ENCODE measurements at places on chromosomes 11 and 22. TPM values are rescaled to one million over a fixed set of nuclear protein-coding genes. Genes with fewer than 3 reads are reported as not detected.

DNA sequence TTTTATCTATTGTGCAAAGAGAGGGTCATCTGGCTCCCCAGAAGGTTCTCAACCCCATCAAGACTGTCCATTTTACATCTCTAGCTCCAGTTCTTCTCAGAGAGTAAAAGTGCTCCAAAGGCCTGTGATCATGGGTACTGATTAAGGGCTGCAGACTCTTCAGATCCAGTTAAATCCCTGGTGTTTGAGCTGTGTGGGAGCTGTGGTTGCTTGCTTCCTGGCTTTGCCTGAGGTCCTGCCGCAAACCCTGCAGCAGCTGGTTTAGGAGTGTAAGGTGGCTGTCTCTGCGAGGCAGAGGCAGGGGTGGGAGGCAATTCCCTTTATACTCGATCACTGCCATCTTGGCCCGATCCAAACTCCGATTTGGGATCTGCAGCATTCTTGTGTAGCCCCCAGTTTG is 1.2 kb downstream of the MRPL17 start:
- H3K27ac ChIP-seq: peak overlapping the region; percentile 79
- no peaks in the 10 kb centered on the region for H3K27me3 ChIP-seq
- DNase-seq: peak; percentile 20
- peaks cover 19% of the 10 kb centered on the region for H3K36me3 ChIP-seq

Gene RAB36
- total RNA-seq: 5.0 TPM

GRCh38 chr22:37330200-37331033 is 48.1 kb downstream of the CYTH4 start:
- H3K36me3 ChIP-seq: no peaks in the 10 kb centered on the region
- no peak overlapping the region for H3K27ac ChIP-seq
- peaks cover 46% of the 10 kb centered on the region for H3K4me1 ChIP-seq
- peaks cover 11% of the 10 kb centered on the region for H3K27me3 ChIP-seq
- H3K4me3 ChIP-seq: no peak overlapping the region

DNA sequence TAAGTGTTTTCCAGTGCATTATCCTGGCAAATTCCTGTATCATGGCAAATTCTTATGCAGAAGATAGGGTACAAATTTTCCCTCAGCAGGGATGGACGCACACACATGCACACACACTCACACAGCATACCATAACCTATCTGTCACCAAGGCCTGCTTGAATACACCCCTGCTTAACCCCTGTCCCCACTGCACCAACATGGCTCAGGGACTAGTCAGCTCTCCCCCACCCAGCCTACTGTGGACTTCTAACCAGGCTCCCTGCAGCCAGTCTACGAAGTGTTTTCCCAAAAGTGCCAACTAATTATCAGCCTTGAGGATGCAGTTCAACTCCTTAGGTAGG is 63.1 kb downstream of the RAB30 start:
- H3K4me1 ChIP-seq: peaks cover 34% of the 10 kb centered on the region
- H3K36me3 ChIP-seq: no peaks in the 10 kb centered on the region
- peak; percentile 66 for DNase-seq

GRCh38 chr22:19761725-19762567 is 1.4 kb downstream of the TBX1 start:
- peaks cover 78% of the 10 kb centered on the region for H3K27me3 ChIP-seq
- H3K4me1 ChIP-seq: peaks cover 6% of the 10 kb centered on the region
- no peak for DNase-seq
- H3K4me3 ChIP-seq: no peak overlapping the region
- no peak overlapping the region for H3K27ac ChIP-seq

All from astrocyte (in vitro differentiated cells and primary cell).